Foreskin keratinocyte (primary cell): ENCODE measurements at places on chromosomes 16 and 17.

DNA sequence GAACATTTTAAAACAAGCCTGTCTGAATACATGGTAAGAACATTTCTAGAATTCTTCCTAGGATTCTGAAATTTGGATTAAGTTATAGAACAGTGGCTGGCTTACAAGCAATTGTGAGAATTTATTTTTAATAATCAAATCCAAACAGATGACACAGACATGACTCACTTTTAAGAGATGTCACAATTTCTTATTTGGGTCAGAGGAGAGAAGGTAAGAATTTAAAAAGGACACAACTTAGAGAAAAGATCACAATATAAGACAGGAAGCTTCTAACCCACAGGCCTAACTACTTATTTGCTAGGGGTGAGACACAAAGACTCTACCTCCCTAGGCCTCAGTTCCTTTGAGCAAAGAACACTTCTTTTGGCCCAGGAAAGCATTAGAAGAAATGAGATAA, 32.7 kb downstream of the ZZEF1 start:
- DNase-seq, result no peak

- no peak for DNase-seq
Observed at GRCh38 chr17:8797621-8798175, 1.5 kb downstream of the MFSD6L start.

DNA sequence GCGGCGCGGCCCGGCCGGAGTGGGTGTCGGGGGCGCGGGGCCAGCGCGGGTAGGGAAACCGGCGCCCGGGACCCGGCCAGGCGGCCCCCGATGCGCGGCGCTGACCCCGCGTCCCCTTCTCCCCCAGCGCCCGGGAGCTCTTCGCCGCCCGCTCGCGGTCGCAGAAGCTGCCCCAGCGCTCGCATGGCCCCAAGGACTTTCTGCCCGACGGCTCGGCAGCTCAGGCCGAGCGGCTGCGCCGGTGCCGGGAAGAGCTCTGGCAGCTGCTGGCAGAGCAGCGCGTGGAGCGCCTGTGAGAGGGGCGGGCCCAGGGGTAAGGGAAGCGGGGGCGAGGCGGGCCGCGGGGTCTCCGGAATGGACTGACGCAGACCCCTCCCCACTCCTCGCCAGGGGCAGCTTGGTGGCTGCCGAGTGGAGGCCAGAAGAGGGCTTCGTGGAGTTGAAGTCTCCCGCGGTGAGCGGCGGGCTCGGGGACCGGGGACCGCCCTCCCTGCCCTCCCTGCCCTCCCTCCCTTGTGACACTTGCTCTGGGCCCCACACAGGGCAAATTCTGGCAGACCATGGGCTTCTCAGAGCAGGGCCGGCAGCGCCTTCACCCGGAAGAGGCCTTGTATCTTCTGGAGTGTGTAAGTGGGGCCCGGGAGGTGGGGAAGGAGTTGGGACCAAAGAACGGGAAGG, 430 bp downstream of the TSEN54 start:
- no peak for DNase-seq

DNA sequence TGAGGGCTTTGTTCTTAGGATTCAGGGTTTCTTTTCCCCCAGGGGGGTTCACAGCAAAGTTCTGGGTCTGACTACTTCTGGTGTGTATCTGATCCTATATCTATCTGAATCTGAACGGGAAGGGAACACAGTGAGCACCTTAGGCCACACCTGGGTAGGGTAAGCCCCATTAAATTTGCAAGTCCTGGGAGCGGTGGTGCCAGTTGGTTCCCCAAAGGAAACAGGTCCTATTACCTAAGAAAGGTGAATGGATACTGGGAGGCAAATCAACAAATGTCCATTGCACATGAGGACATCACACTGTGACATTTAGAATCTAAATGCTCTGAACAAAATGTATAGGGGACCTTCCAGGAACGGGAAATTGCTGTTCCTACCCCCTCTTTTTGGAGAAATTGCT, 54.6 kb downstream of the BMERB1 start:
- no peak for DNase-seq

DNA sequence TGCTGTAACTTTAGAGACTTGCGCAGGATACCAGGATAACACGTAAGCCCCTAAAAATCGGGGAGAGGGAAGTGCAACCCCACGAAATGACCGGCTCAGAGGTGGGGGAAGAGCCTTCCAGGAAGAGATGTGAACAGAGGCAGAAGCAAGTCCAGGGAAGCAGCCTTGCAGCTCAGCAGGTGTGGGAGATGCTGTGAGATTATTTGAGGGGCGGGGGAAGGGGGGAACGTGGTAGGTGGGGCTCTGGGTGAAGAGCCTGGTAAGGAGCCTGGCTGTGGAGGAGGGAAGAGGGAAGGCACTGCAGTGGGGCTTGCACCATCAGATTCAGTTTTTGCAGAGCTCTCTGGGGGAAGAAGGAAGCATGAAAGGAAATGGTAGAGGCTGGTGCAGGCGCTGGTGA, 95.4 kb upstream of the CACNG5 start:
- no peak for DNase-seq

- DNase-seq, result no peak
Observed at GRCh38 chr17:3536716-3537115, 20.9 kb downstream of the TRPV3 start.

GRCh38 chr16:66851166-66851964, 7.2 kb downstream of the CA7 start:
- DNase-seq, result no peak

- DNase-seq, result peak; percentile 95
Observed at GRCh38 chr17:16286009-16286946, 67.0 kb downstream of the CENPV start.

DNA sequence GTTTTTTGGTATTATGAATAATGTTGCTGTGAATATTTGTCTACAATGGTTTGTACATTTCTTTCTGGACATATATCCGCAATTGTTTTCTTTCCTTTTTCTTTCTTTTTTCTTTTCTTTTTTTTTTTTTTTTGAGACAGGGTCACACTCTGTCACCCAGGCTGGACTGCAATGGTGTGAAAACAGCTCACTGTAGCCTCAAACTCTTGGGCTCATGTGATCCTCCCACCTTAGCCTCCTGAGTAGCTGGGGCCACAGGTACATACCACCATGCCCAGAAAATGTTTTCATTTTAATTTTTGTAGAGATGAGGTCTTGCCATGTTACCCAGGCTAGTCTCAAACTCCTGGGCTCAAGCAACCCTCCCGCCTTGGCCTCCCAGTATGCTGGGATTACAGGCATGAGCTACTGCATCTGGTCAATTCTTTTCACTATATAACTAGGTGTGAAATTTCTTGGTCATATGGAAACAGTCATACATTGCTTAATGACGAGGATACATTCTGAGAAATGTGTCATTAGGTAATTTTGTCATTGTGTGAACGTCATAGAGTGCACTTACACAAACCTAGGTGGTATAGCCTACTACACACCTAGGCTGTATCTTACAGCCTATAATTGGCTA, 15.2 kb downstream of the IL21R start:
- DNase-seq, result no peak

- no peak for DNase-seq
Observed at GRCh38 chr17:80876950-80877728, 114.5 kb upstream of the CHMP6 start.

DNA sequence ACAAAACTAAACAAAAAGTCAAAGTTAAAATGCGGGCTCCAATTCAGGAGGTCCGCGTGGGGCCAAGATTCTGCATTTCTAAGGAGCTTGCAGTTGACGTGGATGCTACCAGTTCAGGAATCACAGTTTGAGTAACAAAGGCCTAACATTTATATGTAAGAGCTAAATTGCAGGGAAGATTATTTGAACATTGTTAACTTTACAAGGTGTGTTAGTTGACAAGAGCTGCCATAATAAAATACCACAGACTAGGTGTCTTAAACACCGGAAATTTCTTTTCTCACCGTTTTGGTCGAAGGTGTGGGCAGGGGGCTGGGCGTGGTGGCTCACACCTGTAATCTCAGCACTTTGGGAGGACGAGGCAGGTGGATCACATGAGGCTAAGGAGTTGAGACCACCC, 24.8 kb upstream of the CMIP start:
- no peak for DNase-seq

DNA sequence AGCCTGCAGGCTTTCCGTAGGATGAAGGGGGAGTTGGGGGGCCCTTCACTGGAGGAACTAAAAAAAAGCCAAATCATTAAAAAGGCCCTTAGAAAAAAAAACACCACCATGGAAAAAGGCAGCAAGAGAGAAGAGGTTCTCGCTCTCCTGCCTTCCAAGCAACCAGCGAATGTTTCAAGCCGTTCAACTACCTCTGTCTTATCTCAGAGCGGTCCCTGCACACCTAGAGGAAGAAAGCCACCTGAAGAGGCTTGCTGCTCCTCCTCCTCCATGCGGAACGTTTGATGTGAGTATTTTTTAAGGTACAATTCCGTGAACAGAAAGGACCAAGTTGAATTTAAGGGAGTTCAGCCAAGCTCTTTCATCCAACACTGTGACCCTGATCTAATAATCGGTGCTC, 9.2 kb downstream of the NXN start:
- DNase-seq, result no peak

GRCh38 chr16:53912155-53912554, 208.2 kb downstream of the FTO start:
- peak; percentile 92 for DNase-seq

DNA sequence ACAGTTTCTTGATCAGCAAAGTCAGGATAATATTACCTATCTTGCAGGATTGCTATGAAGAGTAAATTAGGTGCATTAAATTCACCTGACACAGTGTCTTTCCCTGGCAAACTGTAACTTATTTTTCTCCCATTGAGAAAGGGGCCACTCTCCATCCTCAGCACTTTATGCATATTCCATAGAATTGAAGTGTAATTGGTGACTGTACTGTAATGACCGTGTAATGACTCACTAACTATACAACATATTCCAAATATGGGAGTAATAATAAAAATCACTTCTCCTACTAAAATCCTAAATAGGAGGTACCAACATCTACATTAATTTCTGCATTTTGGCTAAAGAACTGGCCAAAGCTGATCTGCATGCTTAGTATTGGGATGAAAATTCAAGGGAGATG, 141.9 kb upstream of the NOG start:
- DNase-seq, result no peak

DNA sequence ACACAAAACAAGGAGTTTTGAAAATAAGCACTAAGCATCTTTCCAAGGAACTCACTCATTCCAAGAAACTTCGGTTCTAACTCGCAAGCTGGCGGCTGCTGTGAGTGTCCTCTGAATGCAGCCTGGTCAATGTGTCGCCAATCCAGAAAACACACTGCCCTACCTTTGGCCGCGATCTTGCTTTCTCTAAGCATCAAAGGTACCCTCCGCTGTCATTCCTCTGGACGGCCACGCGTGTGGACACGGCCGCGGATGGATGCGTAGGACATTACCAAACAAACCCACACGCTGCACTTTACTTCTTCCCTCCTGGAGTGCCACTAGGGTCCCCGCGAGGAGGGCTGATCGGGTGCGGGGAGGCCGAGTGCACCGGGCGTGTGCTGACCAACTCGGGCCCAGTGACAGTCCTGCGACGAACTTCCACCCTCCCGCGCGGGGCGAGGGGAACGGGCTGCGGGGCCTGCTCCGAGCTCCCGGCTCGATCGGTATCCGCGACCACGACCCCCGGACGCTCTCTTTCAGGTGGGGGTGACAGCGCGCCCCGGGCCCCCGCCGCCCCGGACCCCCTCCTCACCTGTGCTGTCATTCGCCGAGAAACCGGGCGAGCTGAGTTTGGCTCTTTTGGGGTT, 1.1 kb downstream of the CREBBP start:
- DNase-seq, result no peak

- no peak for DNase-seq
Observed at GRCh38 chr16:83917152-83918120, 18.5 kb downstream of the MLYCD start.

DNA sequence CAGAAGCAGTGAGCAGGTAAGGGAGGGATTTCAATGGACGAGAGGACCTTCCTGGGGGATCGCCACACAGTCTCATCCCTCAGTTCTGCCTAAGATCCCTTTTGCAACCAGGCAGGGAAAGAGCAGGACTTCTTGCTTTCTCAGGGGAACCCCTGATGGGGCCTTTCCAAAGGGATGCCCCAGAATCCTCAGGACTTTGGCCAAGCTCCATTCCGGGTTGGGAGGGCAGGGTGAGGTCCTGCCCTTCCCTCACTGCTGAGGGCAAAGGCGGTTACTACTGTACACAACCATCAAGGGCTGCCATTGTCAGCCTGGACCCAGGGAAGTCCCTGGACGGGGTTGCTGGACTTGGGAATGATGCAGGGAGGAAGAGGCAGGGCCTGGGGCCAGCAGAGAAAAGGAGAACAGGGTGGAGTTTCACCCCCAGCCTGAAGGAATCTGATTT, 9.7 kb downstream of the PRR29 start:
- DNase-seq, result no peak

DNA sequence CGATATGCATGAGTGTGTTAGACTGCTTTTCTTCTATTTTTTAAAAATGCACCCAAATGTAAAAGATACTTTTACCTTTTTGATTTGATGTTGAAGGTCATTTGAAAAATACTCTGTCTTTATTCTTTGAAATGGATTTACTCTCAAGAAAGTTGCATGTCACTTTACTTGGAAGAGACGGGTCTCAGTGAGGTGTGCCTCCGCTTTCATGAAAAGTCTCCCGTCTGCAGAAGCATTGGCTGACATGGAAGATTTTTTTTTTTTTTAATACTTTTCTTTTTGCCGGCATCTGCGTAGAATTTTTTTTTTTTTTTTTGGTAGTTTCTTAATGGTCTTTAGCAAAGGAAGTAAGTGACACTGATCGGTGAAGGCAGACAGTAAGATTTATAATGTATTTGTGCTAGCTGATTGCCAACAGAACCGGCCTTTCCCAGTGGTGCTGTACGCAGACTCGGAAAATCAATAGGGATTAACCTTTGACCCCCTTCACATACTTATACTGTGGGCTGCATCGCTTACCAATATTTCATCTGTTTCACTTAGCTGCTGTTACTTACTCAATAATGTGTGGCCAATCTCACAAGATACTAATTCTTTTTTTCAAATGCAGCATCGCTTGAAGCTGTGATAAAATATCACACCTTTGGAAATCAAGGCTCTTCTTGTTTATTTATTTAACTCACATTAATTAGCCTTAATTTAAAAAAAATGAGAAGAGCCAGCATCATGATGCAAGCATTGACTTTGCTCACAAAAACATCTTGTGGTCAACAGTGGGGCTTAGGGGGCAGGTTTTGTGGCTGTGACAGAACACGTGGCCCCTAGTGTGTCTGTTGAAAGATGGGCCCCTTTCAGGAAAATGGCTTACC, 383.9 kb downstream of the WWOX start:
- no peak for DNase-seq
